ENCODE measurements at places on chromosomes 2 and 18. TPM values are rescaled to one million over a fixed set of nuclear protein-coding genes. Genes with fewer than 3 reads are reported as not detected.

- no peaks in the 10 kb centered on the region for H3K36me3 ChIP-seq
- no peak for DNase-seq
- no peaks in the 10 kb centered on the region for H3K4me1 ChIP-seq
- no peak overlapping the region for H3K4me3 ChIP-seq
- H3K27ac ChIP-seq, result no peak overlapping the region
- no peaks in the 10 kb centered on the region for H3K27me3 ChIP-seq
Measured at GRCh38 chr2:182300608-182301007, 126.2 kb downstream of the PDE1A start.

CHST9 gene
- total RNA-seq, result 25.3 TPM

GRCh38 chr18:21548647-21549046, 51.9 kb downstream of the ESCO1 start:
- no peaks in the 10 kb centered on the region for H3K27me3 ChIP-seq
- H3K4me3 ChIP-seq, result no peak overlapping the region
- no peak overlapping the region for H3K27ac ChIP-seq
- no peaks in the 10 kb centered on the region for H3K4me1 ChIP-seq
- DNase-seq, result no peak
- H3K36me3 ChIP-seq, result no peaks in the 10 kb centered on the region

DNA sequence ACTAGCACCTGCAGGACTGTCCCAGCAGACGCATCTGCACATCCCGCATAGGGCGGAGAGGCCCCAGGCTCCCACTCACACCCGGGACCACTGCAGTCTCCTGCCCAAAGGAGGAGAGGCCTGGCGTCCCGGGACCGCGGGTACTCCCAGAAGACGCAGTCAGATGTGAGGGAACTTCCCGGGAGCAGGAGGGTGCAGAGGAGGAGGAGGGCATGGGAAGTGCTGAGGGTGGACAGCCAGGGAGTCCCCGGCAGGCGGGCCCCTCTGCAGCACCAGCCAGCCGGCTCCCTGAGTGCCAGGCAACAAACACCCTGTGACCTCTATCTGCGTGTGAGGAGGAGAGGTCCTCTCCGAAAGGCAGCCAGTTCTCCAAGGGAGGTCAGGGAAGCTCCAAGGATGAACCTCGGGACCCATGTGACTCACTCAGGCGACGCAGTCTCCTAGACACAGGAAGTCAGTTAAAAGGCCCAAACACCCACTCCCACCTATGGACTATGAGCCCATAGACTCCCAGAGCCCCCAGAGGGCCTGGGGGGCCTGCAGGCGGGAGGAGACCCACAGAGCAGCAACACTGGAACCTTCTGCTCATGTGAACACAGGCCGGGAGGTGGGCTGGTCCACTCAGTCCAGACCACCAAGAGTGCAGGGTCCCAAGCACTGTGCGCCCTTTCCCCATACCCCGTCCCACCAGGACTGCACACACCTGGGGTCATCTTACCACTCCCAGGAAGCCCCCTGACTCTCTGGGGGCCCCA, 4.2 kb downstream of the PXDN start:
- no peaks in the 10 kb centered on the region for H3K36me3 ChIP-seq
- H3K27ac ChIP-seq, result no peak overlapping the region
- H3K4me3 ChIP-seq, result no peak overlapping the region
- H3K27me3 ChIP-seq, result no peaks in the 10 kb centered on the region
- peak; percentile 45 for DNase-seq

ITSN2 gene
- 17.0 TPM for total RNA-seq

- H3K36me3 ChIP-seq, result no peaks in the 10 kb centered on the region
- no peak overlapping the region for H3K27ac ChIP-seq
- DNase-seq, result no peak
- H3K4me1 ChIP-seq, result no peaks in the 10 kb centered on the region
- no peaks in the 10 kb centered on the region for H3K27me3 ChIP-seq
- H3K4me3 ChIP-seq, result no peak overlapping the region
Measured at GRCh38 chr18:9648431-9649163, 34.2 kb upstream of the PPP4R1 start.

GRCh38 chr2:168596881-168597655, 141.0 kb downstream of the CERS6 start:
- H3K36me3 ChIP-seq, result no peaks in the 10 kb centered on the region
- no peak overlapping the region for H3K27ac ChIP-seq
- H3K4me3 ChIP-seq, result no peak overlapping the region
- no peak for DNase-seq
- H3K4me1 ChIP-seq, result peaks cover 5% of the 10 kb centered on the region

DNA sequence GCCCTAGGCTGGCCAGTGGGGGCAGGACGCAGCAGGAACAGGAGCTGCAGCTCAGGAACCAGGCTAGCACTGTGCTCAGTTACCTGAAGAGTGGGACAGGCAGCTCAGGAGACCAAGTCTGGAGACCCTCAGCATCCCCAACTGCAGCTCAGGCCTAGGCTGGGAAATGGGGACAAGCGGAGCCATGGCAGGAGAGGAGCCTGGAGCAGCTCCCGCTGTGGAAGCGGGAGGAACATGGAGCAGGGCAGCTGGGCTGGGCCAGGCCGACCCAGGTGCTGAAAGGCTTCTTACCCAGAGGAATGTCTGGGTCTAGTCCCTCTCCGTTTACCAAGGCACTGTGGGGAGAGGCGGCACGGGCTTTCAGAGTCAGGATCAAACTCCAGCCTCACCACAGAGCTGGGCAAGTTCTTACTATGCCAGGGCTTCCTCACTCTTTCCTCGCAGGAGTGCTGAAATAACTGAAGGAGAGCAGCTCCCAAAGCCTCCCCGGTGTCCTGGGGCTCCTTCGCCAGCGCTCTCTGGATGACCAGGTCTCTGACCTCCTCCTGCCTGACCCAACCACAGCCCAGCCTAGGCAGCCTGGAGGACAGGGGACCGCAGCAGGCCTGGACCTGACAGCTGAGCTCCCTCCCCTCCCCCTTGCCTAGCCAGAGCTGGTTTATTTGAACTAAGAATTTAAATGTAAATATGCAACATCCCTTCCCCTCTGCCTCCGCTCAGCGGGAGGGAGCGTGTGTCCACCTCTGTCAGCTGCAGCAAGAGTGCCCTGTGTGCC, 247.8 kb upstream of the SIX2 start:
- no peaks in the 10 kb centered on the region for H3K36me3 ChIP-seq
- DNase-seq, result peak; percentile 57
- H3K27ac ChIP-seq, result 0 out of 2 replicates have a peak overlapping the region, but pooled peaks have one; percentile 14
- H3K4me3 ChIP-seq, result no peak overlapping the region
- H3K4me1 ChIP-seq, result peaks cover 24% of the 10 kb centered on the region

GRCh38 chr2:181680937-181681811, 857 bp upstream of the NEUROD1 start:
- H3K4me1 ChIP-seq, result peaks cover 49% of the 10 kb centered on the region
- no peak for DNase-seq
- no peak overlapping the region for H3K27ac ChIP-seq
- H3K27me3 ChIP-seq, result peaks cover 90% of the 10 kb centered on the region

GRCh38 chr2:152083202-152083875, 15.5 kb downstream of the CACNB4 start:
- no peak for DNase-seq
- H3K27me3 ChIP-seq, result no peaks in the 10 kb centered on the region
- H3K4me3 ChIP-seq, result no peak overlapping the region
- no peaks in the 10 kb centered on the region for H3K36me3 ChIP-seq

STAT1 gene
- total RNA-seq, result 43.0 TPM

LHCGR gene
- total RNA-seq, result 0.73 TPM

- no peaks in the 10 kb centered on the region for H3K36me3 ChIP-seq
- no peaks in the 10 kb centered on the region for H3K4me1 ChIP-seq
- DNase-seq, result no peak
- H3K4me3 ChIP-seq, result no peak overlapping the region
Measured at GRCh38 chr2:149915151-149915550, 327.6 kb upstream of the MMADHC start.

PFN4 gene
- not detected for total RNA-seq
